ENCODE measurements at places on chromosomes 6 and 20. TPM values are rescaled to one million over a fixed set of nuclear protein-coding genes. Genes with fewer than 3 reads are reported as not detected.

GRCh38 chr6:4964675-4965561 is 38.9 kb downstream of the RPP40 start:
- H3K4me1 ChIP-seq, result no peaks in the 10 kb centered on the region
- no peak overlapping the region for H3K27ac ChIP-seq
- no peaks in the 10 kb centered on the region for H3K27me3 ChIP-seq
- no peak overlapping the region for H3K4me3 ChIP-seq
- H3K36me3 ChIP-seq, result no peaks in the 10 kb centered on the region

STX11 gene
- 20.0 TPM for total RNA-seq

GRCh38 chr6:145360865-145361264 is 374.5 kb downstream of the EPM2A start:
- peaks cover 5% of the 10 kb centered on the region for H3K36me3 ChIP-seq
- H3K27ac ChIP-seq, result no peak overlapping the region
- H3K27me3 ChIP-seq, result no peaks in the 10 kb centered on the region
- no peaks in the 10 kb centered on the region for H3K4me1 ChIP-seq
- no peak for DNase-seq

- no peak for DNase-seq
- H3K4me3 ChIP-seq, result no peak overlapping the region
- H3K27ac ChIP-seq, result no peak overlapping the region
Observed at GRCh38 chr6:37491171-37491829, 8.4 kb downstream of the CCDC167 start.

TRIM40 gene
- 0.33 TPM for total RNA-seq

- no peak overlapping the region for H3K27ac ChIP-seq
- H3K27me3 ChIP-seq, result no peaks in the 10 kb centered on the region
- no peak for DNase-seq
- H3K36me3 ChIP-seq, result no peaks in the 10 kb centered on the region
- H3K4me3 ChIP-seq, result no peak overlapping the region
Observed at GRCh38 chr6:53503060-53503459, 41.8 kb downstream of the GCLC start.

DNA sequence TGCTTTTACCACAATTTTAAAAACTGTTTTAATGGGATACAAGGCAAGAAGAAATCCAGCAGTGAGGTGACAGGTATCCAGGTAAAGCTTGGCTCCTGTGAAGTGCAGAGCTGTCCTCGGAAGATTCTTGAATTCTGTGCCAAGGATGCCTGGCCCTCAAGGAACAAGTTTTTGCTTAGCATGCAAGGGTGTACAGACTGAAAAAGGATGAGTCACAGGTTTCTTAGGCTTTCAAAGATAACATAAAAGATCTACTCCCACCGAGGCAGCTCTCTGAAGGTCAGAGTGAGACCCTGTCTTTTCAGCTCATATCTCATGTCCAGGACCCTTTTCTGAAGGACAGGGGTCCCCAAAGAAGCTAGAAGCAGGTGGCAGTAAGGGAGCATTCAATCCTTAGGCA is 83.3 kb downstream of the CHD6 start:
- no peaks in the 10 kb centered on the region for H3K27me3 ChIP-seq
- DNase-seq, result no peak
- no peak overlapping the region for H3K27ac ChIP-seq
- no peaks in the 10 kb centered on the region for H3K4me1 ChIP-seq

POPDC3 gene
- total RNA-seq, result 0.98 TPM

TRDN gene
- not detected for total RNA-seq

GRCh38 chr6:27720607-27721580 is 191.3 kb downstream of the OR2B2 start:
- H3K4me3 ChIP-seq, result no peak overlapping the region
- no peaks in the 10 kb centered on the region for H3K4me1 ChIP-seq
- H3K36me3 ChIP-seq, result no peaks in the 10 kb centered on the region
- H3K27ac ChIP-seq, result no peak overlapping the region
- DNase-seq, result no peak
